ENCODE measurements at places on chromosomes 6 and 20.

- DNase-seq: no peak
Observed at GRCh38 chr6:40900791-40901190, 138.2 kb downstream of the UNC5CL start.

GRCh38 chr20:31869942-31870725 lies at the start of the genes DUSP15 and TTLL9:
Gene DUSP15 (minus strand): TSS chr20:31870527. CDS start chr20:31870337, 190 bp downstream.
Gene TTLL9 (plus strand): TSS chr20:31870634. CDS start chr20:31871127, 493 bp downstream.
- no peak for DNase-seq

GRCh38 chr6:24779416-24780016 lies 4.8 kb downstream of the GMNN start:
- no peak for DNase-seq

GRCh38 chr6:147244832-147245231 lies 40.6 kb downstream of the STXBP5 start:
- DNase-seq: no peak

- DNase-seq: no peak
Observed at GRCh38 chr6:160837146-160837545, 135.1 kb downstream of the PLG start.

GRCh38 chr6:28565823-28566526 lies 40.3 kb downstream of the GPX5 start:
- DNase-seq: peak; percentile 99

DNA sequence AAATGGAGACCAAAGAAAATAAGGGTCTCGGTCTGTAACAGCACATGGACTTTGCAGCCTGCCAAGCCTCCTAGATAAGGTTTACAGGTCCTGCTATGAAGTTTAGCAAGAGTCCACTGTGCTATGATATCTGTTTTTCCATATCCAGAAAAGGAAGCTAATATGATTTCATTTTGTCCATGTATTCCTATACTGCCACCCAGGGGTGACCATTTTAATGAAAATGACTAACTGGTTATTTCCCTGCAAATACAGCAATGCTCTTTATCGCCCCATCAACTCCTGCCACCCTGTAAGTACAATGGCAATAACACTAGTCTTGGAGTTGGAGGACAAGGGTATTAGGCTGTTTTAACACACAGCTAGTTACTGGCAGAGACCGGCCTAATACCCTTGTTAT lies 115.2 kb upstream of the GLP1R start:
- peak; percentile 89 for DNase-seq

- DNase-seq: no peak
Observed at GRCh38 chr20:10619427-10619826, 54.4 kb downstream of the JAG1 start.

GRCh38 chr6:140546640-140547039 lies 1172.2 kb upstream of the CITED2 start:
- no peak for DNase-seq

DNA sequence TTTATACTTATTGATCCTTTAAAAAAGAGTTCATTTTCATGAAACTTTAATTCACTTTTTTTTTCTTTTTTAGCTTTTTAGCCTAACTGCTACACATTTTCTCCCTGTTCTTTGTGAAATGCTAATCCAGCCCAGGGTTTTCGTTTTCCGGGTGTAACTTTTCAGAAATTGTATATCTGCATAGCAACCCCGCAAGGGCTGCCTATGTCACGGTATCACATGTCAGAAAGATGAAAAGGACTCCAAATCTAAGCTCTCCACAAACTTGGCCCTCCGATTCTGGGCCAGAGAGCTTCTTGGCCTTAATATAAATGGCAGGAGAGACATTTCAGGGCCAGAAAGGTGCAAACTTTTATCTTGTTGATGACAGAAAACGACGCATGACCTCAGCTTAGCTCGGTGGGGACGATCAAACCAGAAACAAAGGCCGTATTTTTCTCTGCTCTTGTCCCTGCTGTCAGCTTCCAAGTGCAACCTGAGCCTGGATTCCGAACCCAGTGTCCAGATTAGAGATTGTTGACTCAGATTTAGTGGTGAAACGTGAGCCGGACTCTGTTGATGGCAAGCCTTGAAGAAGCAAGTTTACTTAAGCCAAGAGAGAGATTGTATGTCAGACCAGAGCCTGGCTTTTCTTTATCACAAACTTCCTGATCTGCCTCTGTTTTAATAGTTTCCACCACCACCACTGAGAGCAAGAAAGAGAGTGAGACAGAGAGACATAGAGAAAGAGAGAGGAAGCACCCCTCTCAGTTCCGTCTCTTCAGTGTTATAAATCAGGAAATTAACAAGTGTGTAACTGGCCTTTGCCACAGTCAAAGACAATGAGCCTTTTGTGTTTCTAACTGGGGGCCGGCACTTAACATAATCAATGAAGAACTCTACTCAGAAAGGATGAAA lies 157.8 kb downstream of the SCML4 start:
- DNase-seq: no peak

GRCh38 chr6:52760105-52760765 lies 3.0 kb downstream of the GSTA2 start:
- peak; percentile 36 for DNase-seq

GRCh38 chr6:8829796-8830195 lies 394.5 kb upstream of the SLC35B3 start:
- no peak for DNase-seq

DNA sequence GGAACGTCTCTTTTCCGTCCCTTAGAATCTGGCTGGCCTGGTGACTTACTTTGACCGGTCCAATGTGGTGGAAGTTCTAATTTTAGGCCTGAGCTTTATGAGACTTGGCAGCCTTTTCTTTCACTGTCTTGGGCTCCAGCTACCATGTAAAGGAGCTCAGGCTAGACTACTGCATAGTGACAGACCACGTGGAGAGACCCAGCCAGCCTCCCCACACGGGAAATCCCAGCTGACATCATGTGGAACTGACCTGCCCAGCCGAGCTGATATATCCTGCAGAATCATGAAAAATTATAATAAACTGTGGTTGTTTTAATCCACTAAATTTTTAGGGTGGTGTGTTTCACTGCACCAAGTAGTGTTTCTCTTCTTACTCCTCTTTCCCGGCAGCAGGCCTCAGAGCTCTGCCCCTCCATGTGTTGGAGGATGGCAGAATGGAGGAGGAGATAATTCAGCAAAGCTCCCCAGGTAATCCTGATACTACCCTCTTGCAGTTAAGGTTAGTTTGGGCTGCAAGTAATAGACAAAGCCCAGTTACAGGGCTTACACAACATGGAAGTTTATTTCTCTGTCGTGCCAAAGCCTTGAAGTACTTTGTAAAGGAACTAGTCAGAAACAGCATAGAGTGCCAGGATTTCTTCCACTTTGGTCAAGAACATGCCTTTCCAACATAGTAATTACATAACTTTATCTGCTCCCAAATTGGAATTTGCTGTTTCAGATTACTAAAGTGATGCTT lies 87.5 kb downstream of the SH3BGRL2 start:
- no peak for DNase-seq

DNA sequence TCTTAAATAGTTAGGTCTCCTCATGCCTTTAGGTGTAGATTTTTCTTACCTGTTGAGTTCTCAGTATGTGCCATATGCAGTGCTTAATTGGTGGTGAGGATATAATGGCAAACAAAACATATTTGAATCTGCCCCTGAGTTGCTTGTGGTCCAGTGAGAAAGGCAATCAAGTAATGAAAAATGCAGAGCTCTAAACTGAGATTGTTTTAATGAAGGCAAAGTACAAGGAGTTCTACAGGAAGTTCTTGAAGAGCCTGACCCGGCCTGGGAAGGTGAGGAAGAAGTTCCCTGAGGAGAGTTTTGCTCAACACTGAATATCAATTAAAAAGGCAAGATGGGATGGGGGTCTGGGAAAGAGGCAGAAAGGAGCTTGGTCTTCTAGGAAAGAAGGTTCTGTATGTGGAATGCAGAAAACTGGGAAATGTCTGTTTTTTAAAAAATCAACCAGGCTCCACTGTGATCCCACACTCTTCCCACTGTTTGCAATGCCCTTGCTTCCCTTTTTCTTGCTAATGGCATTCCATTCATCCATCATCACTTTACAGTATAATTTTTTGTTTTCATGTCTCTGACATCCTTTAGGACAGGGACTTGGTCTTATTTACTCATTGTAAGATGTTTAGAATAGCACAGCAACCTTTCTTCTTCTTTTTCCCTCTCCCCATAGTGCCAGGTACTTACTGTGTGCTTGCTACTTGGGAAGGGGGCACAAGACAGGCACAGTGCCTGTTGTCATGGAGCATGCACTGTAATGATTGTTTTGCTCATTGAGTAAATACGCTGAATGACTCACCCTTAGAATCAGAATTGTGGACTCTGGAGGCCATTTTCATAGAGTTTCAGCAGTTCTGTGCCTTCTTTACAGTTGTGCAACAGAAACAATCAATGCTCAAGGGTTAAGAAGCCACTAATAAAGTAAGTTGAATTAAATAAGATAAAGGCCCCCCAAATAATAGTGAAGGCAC lies 64.3 kb downstream of the ANKS1A start:
- no peak for DNase-seq

GRCh38 chr20:58099956-58100730 lies 128.3 kb downstream of the ANKRD60 start:
- DNase-seq: no peak

- DNase-seq: no peak
Observed at GRCh38 chr6:135250751-135251497, 69.8 kb downstream of the MYB start.

DNA sequence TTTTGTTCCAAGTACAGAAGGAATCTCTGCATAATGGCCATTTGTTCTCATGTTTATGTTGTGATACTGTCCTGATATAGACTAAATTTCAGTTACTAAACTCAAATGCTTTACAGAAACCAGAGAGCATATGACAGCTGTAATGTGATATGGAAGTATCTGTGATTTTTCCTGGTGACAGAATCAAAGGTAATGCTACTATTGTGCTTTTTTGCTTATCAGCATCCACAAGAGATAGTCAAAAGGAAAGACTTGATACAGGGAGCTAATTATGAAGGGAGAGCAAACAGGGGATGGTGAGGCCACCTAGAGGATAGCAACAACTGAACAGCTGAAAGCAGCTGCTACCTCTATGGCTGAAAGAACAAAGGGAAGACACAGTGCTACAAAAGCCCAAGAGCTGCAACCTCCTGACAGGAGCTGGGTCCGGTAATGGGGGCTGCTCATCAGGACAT lies 181.4 kb downstream of the PHF3 start:
- peak; percentile 38 for DNase-seq

- no peak for DNase-seq
Observed at GRCh38 chr20:59819496-59820203, 113.8 kb downstream of the SYCP2 start.

DNA sequence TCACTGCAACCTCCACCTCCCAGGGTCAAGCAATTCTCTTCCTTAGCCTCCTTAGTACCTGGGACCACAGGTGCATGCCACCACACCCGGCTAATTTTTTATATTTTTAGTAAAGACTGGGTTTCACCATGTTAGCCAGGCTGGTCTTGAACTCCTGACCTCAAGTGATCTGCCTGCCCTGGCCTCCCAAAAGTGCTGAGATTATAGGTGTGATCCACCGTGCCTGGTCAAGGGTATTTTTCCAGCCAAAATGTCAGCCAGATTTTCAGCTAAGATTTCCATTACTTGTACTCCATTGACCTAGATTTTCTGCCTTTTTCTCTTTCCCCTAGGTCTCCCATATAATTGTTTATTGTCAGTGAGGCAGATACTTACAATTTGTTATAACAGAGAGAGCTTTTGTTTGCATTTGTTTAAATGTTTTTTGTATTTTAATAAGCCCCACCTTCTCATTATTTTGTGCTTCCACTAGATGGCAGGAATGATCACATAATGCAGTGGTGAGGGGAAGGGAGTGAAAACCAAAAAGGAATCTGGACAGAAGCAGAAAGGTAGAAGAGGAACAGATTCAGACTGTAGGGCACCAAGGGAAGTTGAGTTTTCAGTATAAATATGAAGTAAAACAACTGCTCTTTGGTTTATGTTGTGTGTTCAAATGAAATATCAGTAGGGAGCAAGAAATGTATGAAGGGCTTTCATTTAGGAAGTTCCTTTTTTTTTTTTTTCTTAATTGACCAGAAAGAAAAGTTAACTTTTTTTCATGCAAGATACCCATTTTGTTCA lies 29.7 kb downstream of the RPF2 start:
- DNase-seq: peak; percentile 74

All from OCI-M1 (cell line).